ENCODE measurements at places on chromosomes 5 and 9. TPM values are rescaled to one million over a fixed set of nuclear protein-coding genes. Genes with fewer than 3 reads are reported as not detected.

The MAP1B gene
- 1.4 TPM for polyA plus RNA-seq

The CDC20B gene
- not detected for polyA plus RNA-seq

The IFNB1 gene
- not detected for polyA plus RNA-seq

The ACTL7B gene
- not detected for polyA plus RNA-seq

The CBY3 gene
- 0.25 TPM for polyA plus RNA-seq

The PCA3 gene
- 0.11 TPM for polyA plus RNA-seq
